ENCODE measurements at places on chromosomes 12 and 14. TPM values are rescaled to one million over a fixed set of nuclear protein-coding genes. Genes with fewer than 3 reads are reported as not detected.
A peak's percentile ranks its signal among the peaks of the same experiment; 100 is the strongest.

DNA sequence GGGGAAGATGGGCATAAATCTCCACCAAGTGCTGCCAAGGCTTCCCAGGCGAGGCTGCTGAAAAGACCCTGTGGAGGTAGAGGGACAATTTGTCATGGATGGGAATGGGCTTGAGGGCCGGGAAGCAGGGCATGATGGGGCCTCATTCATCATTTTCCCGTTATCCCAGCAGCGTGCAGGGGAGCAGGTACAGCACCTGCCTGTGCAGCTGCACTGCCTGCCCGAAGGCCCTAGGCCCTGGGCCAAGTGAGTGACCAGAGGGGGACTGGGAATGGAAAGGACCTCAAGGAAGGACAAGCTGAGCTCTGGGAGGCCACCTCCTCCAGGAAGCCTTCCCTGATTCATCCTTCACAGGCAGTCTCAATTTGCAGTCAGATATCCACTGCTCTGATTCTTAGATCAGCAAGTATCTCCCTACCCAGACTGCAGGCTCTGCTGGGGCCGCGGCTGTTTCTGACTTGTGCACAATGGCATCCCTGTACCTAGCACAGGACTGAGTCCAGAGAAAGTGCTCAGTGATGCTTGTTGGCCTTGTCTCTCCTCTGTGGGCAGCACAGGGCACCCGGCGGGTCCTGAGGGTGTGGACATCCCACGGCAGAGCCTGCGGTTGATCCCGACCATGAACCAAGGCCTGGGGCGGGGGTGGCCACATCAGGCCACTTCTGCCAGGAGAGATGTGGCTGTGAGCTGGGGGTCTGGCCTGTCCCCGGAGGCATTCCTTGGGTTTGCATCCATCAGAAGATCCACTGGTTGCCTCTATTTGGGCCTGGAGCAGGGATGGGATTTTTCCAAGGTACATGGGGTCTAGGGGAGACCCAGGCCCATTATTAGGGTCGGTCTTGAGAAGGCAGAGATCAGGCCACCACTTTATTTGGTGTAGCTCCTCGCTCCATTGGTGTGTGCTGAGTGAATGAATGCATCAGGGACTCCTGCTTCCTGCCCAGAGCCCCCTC lies 167.3 kb upstream of the RTL1 start:
- DNase-seq: no peak

DNA sequence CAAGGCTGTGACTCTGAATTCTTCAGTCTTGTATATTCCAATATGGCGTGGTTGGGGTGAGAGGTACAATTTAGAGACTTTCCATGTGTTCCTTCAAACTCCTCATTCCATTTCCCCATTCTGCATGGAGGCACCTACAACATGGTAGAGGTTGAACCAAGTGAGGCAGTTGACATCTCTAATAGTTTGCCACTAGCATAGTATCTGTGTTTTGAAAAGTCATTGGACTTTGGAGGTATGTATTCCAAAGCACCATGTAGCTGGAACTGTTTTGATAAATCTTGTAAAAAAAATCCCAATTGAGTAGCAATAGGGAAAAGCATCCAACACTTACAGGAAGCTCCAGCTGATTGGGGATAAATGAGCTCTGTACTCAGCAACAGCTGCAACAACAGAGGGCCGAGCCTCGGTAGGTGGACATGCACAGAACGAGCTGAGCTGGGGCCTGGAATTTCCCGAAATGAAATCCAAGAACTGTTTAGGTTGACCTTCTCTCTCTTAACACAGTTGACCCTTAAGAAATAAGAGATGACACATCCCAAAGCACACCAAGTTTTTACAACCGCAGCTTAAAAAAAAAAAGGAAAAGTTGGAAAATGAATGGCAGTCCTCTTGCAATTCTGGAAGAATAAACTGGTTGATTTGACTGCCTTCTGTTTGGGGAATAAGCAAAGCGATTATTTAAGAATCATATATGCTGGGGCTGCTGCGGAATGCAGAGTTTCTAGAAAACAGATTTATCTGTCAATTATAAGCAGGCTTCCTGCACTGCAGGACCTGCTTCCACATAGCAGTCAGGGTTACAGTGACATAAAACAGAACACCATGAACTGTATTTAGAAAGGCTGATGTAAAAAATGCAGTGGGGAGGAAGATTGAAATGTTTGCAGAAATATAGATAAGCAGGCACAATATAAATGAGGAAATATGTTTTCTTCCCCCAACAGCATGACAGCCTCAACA lies 194.6 kb upstream of the KRR1 start:
- DNase-seq: peak; percentile 96

DNA sequence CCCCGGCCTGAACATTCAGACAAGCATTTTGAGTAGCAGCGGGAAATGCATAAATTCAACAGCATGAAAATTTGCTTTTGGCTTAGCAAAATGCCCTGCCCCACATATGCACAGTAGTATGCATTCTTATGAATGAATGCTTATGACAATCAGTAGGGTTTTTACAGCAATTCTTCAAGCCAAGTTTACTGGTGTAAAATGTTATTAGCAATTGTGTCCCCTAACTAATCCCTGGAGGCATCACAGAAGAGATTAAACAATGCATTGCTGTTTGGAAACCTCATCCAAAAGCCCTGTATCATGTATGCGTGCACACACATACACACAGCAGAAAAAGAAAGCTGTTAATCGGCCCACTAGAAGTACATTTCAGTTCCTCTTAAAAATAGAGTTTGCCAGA lies 406.5 kb downstream of the LRIG3 start:
- DNase-seq: no peak

DNA sequence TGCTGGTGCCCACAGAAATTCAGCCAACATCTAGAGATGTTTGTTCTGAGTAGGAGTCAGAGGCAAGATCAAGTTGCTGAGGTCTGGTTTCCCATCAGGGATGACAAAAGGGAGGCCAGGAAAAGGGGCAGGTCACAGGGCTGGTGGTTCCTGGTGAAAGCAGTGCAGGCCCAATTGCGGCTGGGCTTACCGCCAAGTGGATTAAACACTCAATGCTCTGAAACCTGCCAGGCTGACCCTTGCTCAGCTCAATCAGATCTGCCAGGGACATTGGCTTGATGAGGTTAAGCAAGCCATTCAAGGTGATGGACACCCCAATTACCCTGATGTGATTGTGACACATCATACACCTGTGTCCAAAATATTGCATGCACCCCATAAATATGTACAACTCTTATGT lies 5.5 kb upstream of the OAS1 start:
- no peak for DNase-seq

GRCh38 chr14:36690311-36691040 lies 28.8 kb downstream of the PAX9 start:
- DNase-seq: peak; percentile 43

MYF5 gene
- not detected for total RNA-seq

- no peak for DNase-seq
These were observed 25.3 kb downstream of the OAS2 start for GRCh38 chr12:113003636-113004035.

DNA sequence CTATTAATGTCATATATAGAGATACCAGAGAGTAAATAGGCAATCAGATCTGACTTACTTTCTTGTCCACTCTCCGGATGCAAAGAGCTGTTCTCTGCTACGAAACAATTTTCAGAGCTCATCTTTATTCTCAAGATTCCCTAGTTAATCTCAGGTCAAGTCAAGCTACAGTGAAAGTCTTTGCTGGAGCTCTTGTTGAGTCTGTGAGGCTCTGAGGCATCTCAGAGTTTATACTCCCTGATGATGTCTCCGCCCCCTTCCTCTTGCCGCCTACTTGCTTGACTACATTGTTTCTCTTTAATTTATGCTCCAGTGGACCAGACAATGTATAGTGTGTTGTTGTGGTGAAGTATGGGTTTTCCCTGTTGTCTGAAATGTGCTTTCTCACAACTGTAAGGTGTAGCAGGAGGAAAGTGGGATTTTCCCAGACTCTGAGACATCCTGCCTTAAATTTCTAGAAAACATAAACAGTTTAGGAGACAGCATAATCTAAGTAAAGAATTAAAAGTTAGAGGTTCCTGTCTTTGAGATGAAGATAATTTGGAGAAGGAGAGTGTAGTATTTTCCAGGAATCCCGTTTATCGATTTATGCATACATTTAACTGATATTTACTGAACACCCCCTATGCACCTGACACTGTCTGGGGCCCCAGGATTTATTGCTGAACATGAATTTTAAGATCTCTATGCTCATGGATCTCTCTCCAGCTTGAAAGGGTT lies at the start of gene CD69:
TSS of gene CD69 (minus strand) at position 203 of the 720 bp plus-strand sequence. CDS start at position 122, 81 bp downstream.
- peak; percentile 37 for DNase-seq

KLC1 gene
- total RNA-seq: 244 TPM

ARMH4 gene
- 3.3 TPM for total RNA-seq

CLMN gene
- 3.5 TPM for total RNA-seq

TBX3 gene
- 13.7 TPM for total RNA-seq
